ENCODE measurements at places on chromosomes 2 and 18. TPM values are rescaled to one million over a fixed set of nuclear protein-coding genes. Genes with fewer than 3 reads are reported as not detected.

The SERPINB13 gene
- not detected for total RNA-seq

The MRPL30 gene
- 19.4 TPM for total RNA-seq

The DHRS9 gene
- 6.1 TPM for total RNA-seq

The GNAL gene
- 5.6 TPM for total RNA-seq

The CAVIN2 gene
- 182 TPM for total RNA-seq

The TMEM247 gene
- not detected for total RNA-seq

The AGAP1 gene
- 36.2 TPM for total RNA-seq

The ICOS gene
- 3.0 TPM for total RNA-seq

The PSD4 gene
- 43.2 TPM for total RNA-seq

The CNDP2 gene
- total RNA-seq, result 237 TPM

The ACVR1C gene
- 1.7 TPM for total RNA-seq

The ITPRIPL1 gene
- total RNA-seq, result 1.9 TPM

The B3GNT7 gene
- total RNA-seq, result 80.0 TPM

The NFU1 gene
- total RNA-seq, result 44.2 TPM

The HNMT gene
- 99.3 TPM for total RNA-seq

The NOL4 gene
- 0.56 TPM for total RNA-seq

The CD8A gene
- 5.5 TPM for total RNA-seq

The COL5A2 gene
- 26.3 TPM for total RNA-seq

The SLC5A7 gene
- total RNA-seq, result 0.30 TPM
